Activated T-cell treated with anti-CD3 and anti-CD28 coated beads, Interleukin-2, amount 50 U/mL, for 72 hours (primary cell): ENCODE measurements at places on chromosomes 3 and 15. TPM values are rescaled to one million over a fixed set of nuclear protein-coding genes. Genes with fewer than 3 reads are reported as not detected.
A peak's percentile ranks its signal among the peaks of the same experiment; 100 is the strongest.

DNA sequence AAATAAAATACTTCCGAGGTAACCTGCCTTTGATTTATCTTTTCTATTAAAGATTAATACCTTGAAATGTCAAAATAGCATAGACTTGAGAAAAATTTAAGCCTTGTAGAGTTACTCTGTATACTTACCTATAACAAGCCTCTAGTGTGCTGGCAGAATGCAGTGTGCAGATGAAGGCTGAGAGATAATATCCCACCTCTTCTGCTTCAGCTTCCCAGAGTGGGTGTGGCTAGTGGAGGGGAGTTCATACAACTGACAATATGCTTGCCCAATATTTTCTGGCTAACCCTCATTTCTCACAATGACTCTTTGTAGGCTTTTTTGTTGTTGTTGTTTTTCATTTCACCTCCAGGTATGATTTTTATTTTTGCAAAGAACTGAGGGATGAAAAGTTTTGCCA, 15.7 kb upstream of the ZBTB20 start:
- no peaks in the 10 kb centered on the region for H3K36me3 ChIP-seq
- no peak overlapping the region for H3K27ac ChIP-seq
- DNase-seq = no peak
- peaks cover 39% of the 10 kb centered on the region for H3K4me1 ChIP-seq
- H3K27me3 ChIP-seq = no peaks in the 10 kb centered on the region

DNA sequence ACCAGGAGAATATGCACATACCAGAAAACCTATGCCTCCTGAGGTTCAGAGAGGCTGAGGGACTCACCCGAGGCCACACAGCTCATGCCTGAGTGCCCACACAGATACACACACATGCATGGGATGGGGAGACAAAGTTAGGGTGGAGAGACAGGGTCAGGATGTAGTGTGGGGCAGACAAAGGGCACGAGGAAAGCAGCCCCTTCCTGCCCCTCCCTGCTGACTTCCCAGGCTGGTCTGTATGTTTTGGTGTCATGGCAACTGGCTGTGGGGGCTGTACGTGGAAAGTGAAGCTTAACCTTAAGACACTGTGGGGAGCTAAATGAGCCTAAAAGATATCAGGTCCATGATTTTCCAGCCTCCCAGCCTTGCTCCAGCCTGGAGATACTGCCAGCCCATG, 57.8 kb downstream of the EPHB3 start:
- no peak for DNase-seq
- H3K4me1 ChIP-seq = peaks cover 19% of the 10 kb centered on the region
- H3K4me3 ChIP-seq = no peak overlapping the region
- no peaks in the 10 kb centered on the region for H3K27me3 ChIP-seq

DNA sequence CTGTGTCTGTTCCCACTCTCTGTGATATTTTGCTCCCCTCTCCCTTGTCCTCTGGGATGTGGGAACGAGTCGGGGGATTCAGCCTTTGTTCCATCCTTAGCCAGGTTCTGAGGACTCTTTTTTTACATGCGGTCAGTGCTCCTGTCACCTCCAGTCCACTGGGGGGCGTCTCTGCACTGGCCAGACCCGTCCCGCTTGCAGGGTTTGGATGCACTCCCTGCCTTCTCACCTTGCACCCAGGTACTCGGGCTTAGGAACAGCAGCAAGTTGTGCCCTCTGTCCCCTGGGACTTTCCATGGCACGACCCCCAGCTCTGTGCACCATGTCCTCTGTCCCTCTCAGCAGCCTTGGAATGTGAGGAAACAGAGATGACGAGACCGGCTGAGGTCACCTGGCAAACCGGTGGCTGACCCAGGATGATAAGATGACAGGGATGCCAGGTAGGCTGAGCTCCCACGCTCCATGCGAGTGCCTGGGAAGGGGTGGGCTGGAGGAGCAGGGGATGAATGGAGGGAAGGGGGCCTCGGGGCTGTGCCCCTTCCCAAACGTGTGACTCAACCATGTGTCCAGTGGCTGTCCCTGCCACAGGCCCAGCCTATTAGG, 27.3 kb upstream of the FGD5 start:
- H3K4me1 ChIP-seq = no peaks in the 10 kb centered on the region
- H3K27me3 ChIP-seq = peaks cover 7% of the 10 kb centered on the region
- no peaks in the 10 kb centered on the region for H3K36me3 ChIP-seq

DNA sequence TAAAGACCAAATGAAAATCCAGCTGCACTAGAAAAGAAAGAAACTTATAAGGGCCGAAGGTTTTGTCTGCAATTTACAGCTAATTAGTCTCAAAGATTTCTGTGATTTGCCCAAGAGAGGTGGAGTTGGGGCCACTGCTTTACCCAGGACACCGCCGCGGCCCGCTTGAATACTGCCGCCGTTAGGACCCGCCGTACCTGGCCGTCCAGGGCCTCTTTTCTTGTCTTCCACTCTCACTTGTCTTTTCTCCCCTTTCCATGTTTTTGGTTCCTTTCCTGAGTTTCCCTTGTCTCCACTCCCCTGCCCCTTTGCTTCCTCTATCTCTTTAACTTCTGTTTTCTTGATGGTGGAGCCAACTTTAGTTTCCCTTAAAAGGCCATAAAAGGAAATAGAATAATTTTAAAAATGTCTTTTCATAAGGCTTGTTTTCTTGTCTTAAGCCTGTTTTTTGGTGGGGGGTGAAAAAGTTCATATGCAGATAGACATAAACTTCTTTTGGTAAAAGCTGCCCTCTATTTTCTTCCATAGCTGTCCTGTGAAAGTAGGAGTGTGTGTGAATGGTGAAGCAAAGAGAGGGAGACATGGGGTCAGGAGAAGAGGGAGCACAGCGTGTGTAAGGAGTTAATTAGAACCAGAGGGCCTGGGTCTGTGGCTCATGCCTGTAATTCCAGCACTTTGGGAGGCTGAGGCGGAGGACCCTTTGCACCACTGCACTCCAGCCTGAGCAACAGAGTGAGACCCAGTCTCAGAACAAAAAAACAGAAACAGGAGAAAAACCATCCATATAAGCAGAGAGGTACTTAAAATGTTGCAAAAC, 16.0 kb upstream of the CCNL1 start:
- no peaks in the 10 kb centered on the region for H3K27me3 ChIP-seq
- H3K4me1 ChIP-seq = peaks cover 32% of the 10 kb centered on the region
- H3K27ac ChIP-seq = peak overlapping the region; percentile 96
- peaks cover 11% of the 10 kb centered on the region for H3K36me3 ChIP-seq

GRCh38 chr3:12423918-12424630, 60.2 kb upstream of the TSEN2 start:
- peaks cover 24% of the 10 kb centered on the region for H3K27me3 ChIP-seq
- peaks cover 30% of the 10 kb centered on the region for H3K4me1 ChIP-seq
- H3K4me3 ChIP-seq = peak overlapping the region; percentile 4
- no peaks in the 10 kb centered on the region for H3K36me3 ChIP-seq

GRCh38 chr15:57451555-57451954, 75.2 kb downstream of the CGNL1 start:
- no peaks in the 10 kb centered on the region for H3K4me1 ChIP-seq
- H3K27ac ChIP-seq = no peak overlapping the region
- peaks cover 15% of the 10 kb centered on the region for H3K27me3 ChIP-seq
- no peaks in the 10 kb centered on the region for H3K36me3 ChIP-seq
- DNase-seq = no peak
- no peak overlapping the region for H3K4me3 ChIP-seq

DNA sequence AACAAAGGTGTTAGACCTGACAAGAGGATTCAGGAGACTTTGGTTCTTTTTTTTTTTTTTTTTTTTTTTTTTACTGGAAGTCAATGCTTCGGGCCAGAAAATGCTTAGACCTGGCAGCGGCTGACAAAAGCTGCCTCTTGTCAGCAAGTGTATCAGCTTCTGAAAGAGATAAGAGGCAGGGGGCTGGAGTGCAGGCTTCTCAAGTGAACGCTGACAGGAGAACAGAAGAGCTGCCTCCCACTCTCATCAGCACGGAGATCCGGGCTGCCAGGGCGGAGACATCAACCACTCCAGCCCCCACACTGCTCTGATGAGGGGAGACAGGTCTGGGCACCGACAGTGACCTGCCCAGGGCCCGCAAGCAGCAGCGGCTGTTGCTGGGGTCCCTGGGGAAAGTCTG, 9.4 kb upstream of the SCN5A start:
- peaks cover 9% of the 10 kb centered on the region for H3K36me3 ChIP-seq
- no peak overlapping the region for H3K4me3 ChIP-seq
- DNase-seq = no peak
- no peak overlapping the region for H3K27ac ChIP-seq
- peaks cover 7% of the 10 kb centered on the region for H3K4me1 ChIP-seq
- peaks cover 38% of the 10 kb centered on the region for H3K27me3 ChIP-seq

DNA sequence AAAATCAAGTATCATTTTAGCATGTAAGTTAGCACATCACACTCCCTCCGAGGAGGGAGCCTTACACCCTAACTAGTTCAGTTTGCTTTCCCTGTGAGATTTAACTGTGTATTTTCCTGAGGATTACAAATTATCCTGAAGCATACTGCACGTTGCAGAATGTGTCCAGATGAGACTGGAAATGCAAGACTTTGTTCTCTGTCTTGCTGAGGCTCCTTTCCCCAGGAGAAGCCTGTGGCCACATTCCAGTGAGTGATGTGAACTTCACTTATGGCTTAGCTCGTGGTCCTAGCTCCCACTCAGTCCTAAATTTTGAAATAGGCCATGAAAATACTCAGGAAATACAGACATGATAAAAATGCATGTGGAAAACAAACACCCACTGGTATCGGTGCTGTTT, 23.7 kb downstream of the PDZRN3 start:
- no peaks in the 10 kb centered on the region for H3K36me3 ChIP-seq
- no peak overlapping the region for H3K27ac ChIP-seq
- H3K4me1 ChIP-seq = no peaks in the 10 kb centered on the region
- no peaks in the 10 kb centered on the region for H3K27me3 ChIP-seq
- H3K4me3 ChIP-seq = no peak overlapping the region

DNA sequence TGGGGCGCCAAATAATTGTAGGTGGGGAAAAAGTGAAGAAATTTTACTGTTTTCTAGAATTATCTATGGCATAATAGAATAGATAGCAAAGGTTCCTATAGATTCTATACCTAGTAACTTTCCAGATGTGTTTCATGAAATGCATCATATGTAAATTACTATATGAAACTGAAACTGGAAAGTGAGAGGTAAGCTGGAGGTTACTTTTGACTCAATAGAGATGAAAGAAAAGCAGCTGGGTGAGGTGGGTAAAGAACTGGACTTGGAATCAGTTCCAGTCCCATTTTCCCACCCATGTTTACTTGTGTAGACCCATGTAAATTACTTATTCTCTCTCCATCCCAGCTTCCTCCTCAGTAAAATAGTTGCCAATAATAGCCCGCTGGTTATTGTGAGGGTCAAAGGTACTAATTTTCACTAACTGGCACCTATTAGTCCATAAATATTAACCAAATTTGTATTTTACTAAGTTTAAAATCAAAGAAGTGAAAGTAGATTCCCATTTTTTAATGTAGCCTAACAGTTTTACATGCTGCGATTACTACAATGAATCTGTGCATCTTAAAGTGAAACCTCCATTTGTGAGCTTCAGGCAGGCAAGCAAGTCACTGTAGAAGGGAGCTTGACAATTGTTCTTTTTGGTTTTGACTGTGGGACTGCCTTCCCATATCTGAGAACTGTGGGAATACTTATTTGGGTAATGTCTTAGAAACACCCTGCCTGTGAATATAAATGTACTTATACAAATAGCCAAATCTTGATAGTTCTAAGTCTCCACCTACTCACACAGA, 312.1 kb downstream of the SLC9A9 start:
- no peaks in the 10 kb centered on the region for H3K36me3 ChIP-seq
- DNase-seq = no peak
- H3K4me1 ChIP-seq = peaks cover 16% of the 10 kb centered on the region
- no peaks in the 10 kb centered on the region for H3K27me3 ChIP-seq

DNA sequence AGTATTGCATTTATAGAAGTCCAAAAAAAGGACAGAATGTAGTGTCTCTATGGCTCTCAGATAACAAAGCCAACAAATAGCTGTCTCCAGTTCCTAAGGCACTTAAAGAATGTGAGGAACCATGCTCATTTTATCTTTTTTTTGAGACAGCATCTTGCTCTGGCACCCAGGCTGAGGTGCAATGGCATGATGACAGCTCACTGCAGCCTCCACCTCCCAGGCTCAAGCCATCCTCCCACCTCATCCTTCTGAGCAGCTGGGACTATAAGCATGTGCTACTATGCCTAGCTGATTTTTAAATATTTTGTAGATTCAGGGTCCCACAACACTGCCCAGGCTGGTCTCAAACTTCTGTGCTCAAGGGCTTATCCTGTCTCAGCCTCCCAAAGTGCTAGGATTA, 16.1 kb downstream of the ISY1 start:
- H3K36me3 ChIP-seq = peaks cover 13% of the 10 kb centered on the region
- no peak overlapping the region for H3K27ac ChIP-seq
- no peaks in the 10 kb centered on the region for H3K27me3 ChIP-seq

GRCh38 chr3:40387001-40387894, at the start of gene ENTPD3:
Gene ENTPD3, plus strand, starts transcription at chr3:40387184. Its CDS starts 874 bp downstream, at chr3:40388058.
- peaks cover 9% of the 10 kb centered on the region for H3K4me1 ChIP-seq
- H3K27ac ChIP-seq = no peak within 1 kb of the TSS
- H3K4me3 ChIP-seq = peak within 1 kb of the TSS; percentile 72

- H3K4me3 ChIP-seq = peak overlapping the region; percentile 73
- peaks cover 23% of the 10 kb centered on the region for H3K36me3 ChIP-seq
- H3K27ac ChIP-seq = peak overlapping the region; percentile 92
- DNase-seq = no peak
- H3K27me3 ChIP-seq = no peaks in the 10 kb centered on the region
- peaks cover 93% of the 10 kb centered on the region for H3K4me1 ChIP-seq
Observed at GRCh38 chr3:152323834-152324233, 55.1 kb downstream of the MBNL1 start.

DNA sequence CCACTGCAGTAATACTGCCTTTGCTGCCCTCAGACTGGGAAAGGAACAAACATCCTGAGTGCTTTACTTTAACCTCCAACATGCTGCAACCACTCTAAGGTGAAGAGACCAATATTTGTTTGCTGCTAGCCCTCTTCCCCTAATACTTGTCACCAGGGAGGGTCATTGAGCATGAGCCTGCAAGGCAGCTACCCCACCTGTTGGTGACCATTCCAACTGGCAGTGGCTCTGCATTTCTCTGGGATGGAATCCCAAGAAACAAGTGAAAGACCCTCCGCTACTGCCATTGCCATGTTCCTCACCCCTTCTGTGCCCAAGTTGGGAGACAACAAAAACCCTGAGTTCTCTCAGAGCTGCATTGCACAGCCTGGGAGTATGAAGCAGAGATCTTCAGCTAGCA, 462.7 kb downstream of the ZBBX start:
- DNase-seq = no peak
- H3K27me3 ChIP-seq = no peaks in the 10 kb centered on the region
- H3K4me3 ChIP-seq = no peak overlapping the region
- no peaks in the 10 kb centered on the region for H3K4me1 ChIP-seq
- no peaks in the 10 kb centered on the region for H3K36me3 ChIP-seq

Gene ADAMTS17
- 2.6 TPM for total RNA-seq

Gene TMEM207
- not detected for total RNA-seq

Gene KIF23
- 56.2 TPM for total RNA-seq

Gene KLHL40
- total RNA-seq = not detected

Gene NANOGP8
- total RNA-seq = not detected
